ENCODE measurements at places on chromosomes 2 and 18. TPM values are rescaled to one million over a fixed set of nuclear protein-coding genes. Genes with fewer than 3 reads are reported as not detected.

GRCh38 chr18:13437034-13437433 lies 218.5 kb downstream of the LDLRAD4 start:
- no peak for DNase-seq

DNA sequence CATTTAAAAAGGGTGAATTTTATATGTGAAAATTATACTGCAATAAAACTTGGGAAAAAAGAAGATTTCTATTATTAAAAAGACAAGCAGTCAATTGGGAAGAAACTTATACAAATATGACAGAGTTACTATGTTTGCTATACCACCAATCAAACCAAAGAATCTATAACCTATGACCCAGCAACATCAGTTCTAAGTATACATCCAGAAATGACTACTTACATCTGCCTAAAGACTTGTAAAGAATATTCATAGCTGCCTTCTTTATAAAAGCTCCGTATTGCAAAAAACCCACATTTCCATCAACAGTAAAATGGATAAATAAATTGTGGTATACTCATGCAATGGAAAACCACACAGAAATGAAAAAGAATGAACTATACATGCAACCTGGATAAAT lies 32.9 kb upstream of the NABP1 start:
- DNase-seq = no peak

The ALLC gene
- total RNA-seq = not detected

DNA sequence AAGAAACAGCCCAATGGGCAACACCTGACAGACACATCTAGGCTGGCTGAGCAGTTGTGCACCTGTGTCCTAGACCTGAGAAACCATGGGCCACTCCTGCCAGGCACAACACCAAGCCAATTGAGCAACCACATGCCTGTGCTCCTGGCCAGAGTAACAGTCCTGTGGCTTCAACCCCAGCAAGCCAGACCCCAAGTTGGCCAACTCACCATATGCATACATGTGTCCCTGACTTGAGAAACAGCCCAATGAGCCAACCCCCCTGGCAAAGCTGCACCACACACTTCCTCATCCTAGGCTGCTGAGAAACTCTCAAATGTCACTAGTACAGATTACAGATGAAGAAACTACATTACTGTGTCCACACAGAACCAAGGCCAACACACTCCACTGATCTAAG lies 36.6 kb downstream of the USP34 start:
- no peak for DNase-seq

GRCh38 chr2:177728920-177729319 lies 336.3 kb downstream of the AGPS start:
- DNase-seq = no peak

- no peak for DNase-seq
These were observed 135.7 kb upstream of the NDUFV2 start for GRCh38 chr18:8966821-8967220.

DNA sequence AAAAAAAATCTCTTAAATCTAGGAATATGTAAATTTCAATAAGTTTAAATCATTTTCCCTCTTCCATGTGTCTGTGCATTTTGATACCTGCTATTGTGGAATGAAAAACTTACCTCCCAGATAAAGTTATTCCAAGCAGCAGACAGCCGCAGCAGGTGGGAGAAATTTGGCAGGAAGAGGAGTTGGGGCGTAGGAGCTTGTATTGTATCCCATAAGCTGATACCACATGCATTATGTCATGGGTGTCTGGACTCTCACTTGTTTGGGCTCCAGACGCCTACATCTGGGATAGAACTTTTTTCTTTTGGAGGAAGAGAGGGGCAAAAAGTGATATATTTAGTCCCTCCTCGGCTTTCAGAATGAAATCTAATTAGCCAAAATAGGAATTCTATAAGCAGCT lies 59.3 kb upstream of the TCF4 start:
- DNase-seq = no peak

DNA sequence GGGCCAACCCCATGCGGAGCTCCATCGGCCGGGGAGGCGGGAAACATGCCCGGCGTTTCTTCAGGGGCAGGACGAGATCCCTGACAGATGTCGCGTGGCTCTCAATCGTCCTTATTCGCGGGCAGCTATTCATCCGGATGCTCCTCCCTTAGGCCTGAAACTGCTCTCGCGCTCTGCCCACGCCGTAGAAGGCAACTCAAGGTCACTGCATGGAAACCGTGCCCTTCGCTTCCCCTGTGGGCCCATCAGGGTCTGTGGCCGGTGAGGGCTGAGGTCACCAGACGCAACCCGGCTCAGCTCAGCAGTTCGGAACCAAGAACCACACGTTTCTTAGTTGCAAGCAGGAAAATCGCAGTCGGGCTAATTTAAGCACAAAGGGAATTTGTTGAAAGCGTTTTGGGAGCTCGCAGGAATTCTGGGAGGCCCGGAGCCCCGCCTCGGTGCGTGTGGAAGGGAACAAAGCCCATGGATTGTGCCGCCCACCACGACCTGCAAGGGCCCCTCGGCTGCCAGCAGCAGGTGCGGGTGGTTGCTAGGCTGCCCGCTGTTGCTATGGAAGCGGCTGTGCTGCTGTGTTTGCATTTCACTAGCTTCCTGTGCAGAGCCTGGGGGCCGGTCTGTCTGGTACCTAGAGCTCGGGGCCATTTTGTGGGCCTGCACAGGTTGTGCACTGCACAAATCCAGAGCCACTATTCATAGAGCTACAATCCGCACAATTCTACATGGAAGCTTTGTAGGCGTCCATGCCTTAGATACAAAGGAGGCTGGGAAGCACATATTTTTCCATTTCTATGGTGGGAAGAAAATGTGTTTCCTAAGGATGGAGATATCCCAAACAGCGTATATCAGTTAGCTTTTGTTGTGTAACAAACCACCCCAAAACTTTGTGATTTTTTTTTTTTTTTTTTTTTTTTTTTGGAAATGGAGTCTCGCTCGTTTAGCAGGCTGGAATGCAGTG lies 6.0 kb upstream of the ALLC start:
- DNase-seq = no peak

GRCh38 chr2:52404866-52405265 lies 1362.7 kb upstream of the CHAC2 start:
- no peak for DNase-seq

- DNase-seq = no peak
These were observed 1178.4 kb upstream of the TMEFF2 start for GRCh38 chr2:193373120-193373519.

- DNase-seq = no peak
These were observed 22.4 kb downstream of the CREG2 start for GRCh38 chr2:101364878-101365277.

GRCh38 chr18:8778824-8779223 lies 73.5 kb downstream of the MTCL1 start:
- DNase-seq = no peak

GRCh38 chr2:231462729-231463465 lies 1.4 kb downstream of the NCL start:
- no peak for DNase-seq

The VIL1 gene
- total RNA-seq = 3.6 TPM

The EMILIN1 gene
- 231 TPM for total RNA-seq

The ARHGAP25 gene
- total RNA-seq = 14.5 TPM

DNA sequence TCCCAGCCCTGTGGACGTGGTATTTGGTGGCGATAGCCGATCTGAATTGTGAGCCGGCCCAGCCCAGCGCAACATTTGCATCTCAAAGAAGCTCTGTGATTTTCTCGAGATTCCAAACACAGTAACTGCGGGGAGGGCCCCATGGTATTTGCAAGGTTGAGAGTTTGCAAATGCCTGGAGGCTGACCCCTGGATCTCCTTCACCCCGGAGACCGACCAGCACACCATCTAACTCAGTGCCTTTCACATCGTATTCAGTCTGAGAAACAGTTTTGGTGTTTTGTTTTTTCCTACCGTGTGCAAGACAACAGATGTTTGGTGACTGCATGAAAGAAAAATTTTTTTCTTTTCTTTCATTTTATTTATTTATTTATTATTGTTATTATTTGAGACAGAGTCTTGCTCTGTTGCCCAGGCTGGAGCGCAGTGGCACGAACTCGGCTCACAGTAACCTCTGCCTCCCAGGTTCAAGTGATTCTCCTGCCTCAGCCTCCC lies 40.3 kb downstream of the MYCN start:
- no peak for DNase-seq

The TTC27 gene
- total RNA-seq = 11.9 TPM

GRCh38 chr2:126513033-126513432 lies 142.9 kb upstream of the GYPC start:
- DNase-seq = no peak

DNA sequence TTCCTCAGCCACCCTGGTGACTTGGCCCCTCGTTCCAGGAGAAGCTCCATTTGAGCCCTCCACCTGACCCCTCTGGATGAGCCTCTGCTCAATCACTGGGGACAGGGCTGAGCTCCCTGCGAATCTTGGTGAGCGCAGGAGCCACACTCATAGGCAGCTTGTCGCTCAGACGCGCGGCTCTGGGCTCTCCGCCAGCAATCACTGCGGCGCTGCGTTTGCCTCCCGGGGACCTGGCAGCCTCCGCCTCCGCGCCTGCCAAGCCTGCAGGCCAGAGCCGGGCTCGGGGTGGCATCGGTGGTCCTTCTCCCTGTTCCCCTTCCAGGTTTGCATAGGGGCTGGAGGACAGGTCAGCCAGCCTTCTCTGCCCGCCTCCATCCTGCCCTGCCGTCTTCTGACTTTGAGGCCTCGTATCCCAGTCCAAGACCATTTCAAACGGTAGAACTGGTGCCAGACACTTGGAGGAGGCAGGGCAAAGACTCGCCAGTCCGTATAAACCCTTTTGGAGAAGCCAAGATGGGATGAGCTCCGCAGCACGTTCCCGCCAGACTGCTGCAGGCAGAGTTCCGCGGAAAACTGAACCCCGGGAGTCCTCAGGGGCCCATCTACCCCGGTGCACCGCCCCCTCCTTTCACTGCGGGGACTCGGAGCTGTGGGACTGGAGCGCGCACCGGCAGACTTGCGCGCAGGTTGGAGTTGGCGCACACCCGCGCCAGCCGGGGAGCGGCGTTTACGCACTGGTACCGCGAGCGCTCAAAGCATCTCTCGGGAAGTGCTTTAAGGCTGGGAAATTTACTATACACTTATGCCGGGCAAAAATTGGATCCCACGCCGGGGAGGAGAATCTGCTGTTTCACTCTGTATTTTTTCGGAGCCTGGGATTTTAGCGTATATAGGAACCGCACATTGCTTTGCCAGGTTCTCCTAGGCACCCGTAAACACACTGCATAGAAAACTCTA lies 1.1 kb upstream of the TACR1 start:
- DNase-seq = no peak

The MYL1 gene
- total RNA-seq = not detected

DNA sequence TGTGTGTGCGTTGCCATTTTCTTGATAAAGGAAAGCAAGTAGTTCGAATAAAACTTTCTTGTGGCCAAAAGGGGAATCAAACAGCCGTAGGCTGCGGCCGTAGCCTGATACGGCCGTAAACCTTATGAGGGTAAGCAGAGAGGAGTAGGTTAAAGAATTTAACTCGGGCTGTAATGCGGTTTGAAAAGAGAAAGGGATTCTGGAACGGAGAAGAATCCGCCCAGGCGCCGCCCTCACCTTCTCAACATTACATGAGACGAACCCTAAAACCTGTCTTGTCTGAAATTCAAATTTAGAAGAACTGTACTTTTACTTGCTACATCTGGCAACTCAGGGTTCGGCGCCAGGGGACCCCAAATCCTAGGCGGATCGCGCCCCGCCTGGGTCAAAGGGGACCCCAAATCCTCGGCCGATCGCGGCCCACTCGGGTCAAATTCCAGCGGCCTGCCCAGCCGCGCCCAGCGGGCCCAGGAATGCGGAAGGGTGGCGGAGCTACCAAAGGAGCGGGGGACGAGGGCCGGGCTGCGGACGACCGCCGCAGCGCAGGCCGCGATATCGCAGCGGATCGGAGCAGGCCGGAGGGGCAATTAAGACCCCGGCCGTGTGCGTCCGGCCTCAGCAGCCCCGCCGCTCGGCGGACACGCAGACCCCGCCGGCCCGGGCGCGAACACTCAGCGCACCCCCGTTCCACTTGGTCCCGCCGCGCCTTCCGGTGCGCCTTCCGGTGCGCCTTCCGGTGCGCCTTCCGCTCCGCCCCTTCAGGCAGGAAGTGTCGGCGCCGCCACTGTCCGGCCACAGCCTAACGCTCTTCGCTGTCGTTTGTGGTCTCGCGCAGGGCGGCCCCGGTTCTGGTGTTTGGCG lies at the start of gene MYL12B:
Gene MYL12B, plus strand, starts transcription at position 761 of the 861 bp plus-strand sequence. CDS start 10,766 bp downstream, outside the sequence.
- DNase-seq = no peak

All from thoracic aorta (tissue), 2 donors.